ENCODE measurements at places on chromosomes 7 and 10.
A peak's percentile ranks its signal among the peaks of the same experiment; 100 is the strongest.

- DNase-seq, result no peak
Measured at GRCh38 chr10:75801121-75801520, 369.7 kb downstream of the LRMDA start.

- DNase-seq, result no peak
Measured at GRCh38 chr7:47066976-47067614, 514.8 kb downstream of the TNS3 start.

GRCh38 chr7:79610748-79611304 lies 157.4 kb upstream of the MAGI2 start:
- no peak for DNase-seq

DNA sequence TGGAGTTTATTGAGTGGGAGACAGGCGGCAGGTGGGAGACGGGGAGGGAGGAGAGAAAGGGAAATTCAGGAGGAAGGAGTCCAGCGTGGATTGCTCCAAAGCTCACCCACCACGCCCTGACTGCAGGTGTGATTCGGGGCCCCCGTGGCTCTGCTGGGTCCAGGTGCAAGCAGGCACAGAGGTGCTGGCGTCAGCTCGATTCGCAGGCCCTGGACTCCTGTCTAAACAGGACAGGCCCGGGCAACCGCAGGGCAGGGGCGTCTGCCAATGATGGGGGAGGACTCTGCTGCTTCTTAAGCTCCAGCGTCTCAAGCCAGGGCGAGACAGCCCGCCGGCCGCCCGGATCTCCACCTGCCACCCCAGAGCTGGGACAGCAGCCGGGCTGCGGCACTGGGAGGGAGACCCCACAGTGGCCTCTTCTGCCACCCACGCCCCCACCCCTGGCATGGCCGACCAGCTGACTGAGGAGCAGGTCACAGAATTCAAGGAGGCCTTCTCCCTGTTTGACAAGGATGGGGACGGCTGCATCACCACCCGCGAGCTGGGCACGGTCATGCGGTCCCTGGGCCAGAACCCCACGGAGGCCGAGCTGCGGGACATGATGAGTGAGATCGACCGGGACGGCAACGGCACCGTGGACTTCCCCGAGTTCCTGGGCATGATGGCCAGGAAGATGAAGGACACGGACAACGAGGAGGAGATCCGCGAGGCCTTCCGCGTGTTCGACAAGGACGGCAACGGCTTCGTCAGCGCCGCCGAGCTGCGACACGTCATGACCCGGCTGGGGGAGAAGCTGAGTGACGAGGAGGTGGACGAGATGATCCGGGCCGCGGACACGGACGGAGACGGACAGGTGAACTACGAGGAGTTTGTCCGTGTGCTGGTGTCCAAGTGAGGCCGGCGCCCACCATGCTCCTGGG lies at the start of gene CALML3:
Gene CALML3 (plus strand): TSS at position 321 of the 920 bp plus-strand sequence. CDS start 125 bp downstream, at position 446.
- no peak for DNase-seq

DNA sequence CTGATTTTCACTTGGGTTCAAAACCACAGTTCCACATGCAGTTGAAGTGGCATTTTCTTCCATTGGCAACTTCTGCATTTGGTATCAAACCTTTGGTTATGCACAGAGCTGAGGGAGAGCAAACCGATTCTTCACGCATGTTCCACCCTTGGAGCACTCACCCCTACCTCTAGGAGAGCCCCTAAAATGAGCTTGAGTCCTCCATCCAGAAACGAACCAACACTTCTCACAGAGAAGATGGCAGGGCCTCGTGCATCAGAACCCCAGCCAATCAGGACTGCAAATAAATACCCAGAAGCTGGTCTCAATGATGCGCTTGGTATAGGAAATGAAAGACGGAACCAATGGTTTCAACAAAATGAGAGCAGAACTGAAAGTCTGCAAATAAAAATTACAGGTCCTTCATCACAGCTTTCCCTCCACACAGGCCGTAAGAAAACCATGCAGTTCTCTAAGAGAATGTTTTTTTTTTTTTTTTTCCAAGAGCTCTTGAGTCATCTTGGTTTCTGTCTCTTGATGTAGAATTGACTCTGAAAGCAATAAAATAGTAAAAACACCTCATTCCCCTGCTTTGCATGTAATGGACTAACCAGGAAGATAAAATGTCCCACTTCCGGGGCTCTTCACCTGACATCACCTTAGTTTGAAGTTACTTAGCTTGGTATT lies 23.9 kb downstream of the KLF6 start:
- no peak for DNase-seq

- no peak for DNase-seq
Measured at GRCh38 chr10:76937181-76937600, 700.4 kb downstream of the KCNMA1 start.

GRCh38 chr7:47511699-47512370 lies 70.1 kb downstream of the TNS3 start:
- DNase-seq, result no peak

GRCh38 chr7:11319491-11320274 lies 346.0 kb downstream of the PHF14 start:
- no peak for DNase-seq

DNA sequence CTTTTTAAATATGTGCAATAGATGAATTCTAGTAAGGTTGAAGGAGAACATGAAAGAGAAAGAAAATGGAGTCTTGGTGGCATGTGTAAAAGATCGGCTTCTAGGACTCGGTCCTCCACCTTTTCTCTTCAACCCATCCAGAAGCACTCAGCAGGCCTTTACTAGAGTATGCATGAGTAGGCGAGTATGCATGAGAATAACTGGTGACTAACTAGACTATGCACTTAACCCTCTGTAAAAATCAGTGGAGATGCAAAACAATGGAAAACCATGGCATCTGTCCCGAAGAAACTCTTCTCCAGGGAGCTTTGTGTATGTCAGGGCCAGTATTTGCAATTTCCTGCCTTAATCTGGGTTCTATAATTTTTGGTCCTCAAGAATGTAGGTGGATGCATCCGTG lies 40.0 kb upstream of the GRB10 start:
- no peak for DNase-seq

- no peak for DNase-seq
Measured at GRCh38 chr7:16926861-16927260, 45.1 kb upstream of the AGR3 start.

- no peak for DNase-seq
Measured at GRCh38 chr10:55063811-55064210, 262.8 kb upstream of the PCDH15 start.

DNA sequence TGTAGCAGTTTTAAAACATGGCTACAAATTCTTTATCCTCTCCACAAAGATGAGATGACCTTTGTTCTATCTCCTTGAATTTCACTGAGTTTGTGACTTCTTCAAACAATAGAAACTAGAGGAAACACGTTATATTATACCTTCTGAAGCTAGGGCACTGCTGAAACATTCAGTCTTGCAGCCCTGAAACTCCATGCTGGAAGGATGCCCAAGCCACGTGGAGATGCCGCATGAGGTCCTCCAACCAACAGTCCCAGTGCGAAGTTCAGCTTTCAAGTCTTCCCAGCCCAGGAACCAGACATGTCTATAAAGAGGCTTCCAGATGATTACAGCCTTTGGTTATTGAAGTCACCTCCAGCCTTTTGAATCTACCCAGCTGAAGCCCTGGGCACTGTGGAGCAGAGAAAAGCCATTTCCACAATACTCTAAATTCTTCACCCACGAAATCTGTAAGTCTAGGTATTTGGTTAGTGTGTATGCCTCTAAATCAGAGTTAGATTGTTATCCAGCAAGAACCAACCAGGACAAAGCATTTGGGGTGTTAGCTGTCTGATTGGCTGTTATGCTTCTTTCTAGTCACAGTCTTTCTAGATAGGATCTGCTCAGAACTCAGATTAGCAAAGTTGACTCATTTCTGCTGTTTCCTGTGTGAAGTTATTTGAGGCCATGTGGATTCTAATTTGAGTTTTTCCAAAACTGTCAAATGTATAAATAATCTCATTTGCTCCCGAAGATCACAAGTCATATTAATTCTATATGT lies 186.5 kb upstream of the TMEM72 start:
- DNase-seq, result no peak

- DNase-seq, result no peak
Measured at GRCh38 chr7:2613098-2613930, 18.5 kb upstream of the TTYH3 start.

- DNase-seq, result no peak
Measured at GRCh38 chr10:38070501-38070900, 23.6 kb upstream of the ZNF37A start.

DNA sequence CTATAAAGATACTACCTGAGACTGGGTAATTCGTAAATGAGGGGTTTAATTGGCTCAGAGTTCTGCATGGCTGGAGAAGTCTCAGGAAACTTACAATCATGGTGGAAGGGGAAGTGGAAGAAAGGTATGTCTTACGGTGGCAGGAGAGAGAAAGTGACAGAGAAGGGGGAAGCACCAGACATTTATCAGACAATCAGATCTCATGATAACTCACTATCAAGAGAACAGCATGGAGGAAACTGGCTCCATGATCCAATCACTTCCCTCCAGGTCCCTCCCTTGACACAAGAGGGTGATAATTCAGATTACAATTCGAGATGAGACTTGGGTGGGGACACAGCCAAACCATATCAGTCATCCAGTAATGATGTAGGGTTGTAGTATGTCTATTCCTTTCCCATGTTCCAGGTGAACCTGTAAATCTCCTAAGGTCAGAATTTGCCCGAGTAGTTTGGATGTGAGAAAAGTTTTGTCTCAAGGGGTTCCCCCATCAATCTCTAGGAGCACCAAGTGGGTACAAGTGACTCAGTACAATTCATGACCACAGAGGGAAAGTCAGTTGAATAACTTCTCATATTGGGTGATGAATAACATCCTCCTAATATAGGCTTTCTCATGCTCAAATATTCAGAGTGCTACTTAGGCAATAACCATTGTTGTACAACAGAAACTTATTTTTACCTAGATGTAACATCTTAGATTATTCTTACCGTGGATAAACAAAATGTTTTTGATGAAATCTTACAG lies 39.7 kb upstream of the MTPN start:
- DNase-seq, result no peak

GRCh38 chr7:99035723-99036545 lies 108.0 kb downstream of the SMURF1 start:
- DNase-seq, result no peak

DNA sequence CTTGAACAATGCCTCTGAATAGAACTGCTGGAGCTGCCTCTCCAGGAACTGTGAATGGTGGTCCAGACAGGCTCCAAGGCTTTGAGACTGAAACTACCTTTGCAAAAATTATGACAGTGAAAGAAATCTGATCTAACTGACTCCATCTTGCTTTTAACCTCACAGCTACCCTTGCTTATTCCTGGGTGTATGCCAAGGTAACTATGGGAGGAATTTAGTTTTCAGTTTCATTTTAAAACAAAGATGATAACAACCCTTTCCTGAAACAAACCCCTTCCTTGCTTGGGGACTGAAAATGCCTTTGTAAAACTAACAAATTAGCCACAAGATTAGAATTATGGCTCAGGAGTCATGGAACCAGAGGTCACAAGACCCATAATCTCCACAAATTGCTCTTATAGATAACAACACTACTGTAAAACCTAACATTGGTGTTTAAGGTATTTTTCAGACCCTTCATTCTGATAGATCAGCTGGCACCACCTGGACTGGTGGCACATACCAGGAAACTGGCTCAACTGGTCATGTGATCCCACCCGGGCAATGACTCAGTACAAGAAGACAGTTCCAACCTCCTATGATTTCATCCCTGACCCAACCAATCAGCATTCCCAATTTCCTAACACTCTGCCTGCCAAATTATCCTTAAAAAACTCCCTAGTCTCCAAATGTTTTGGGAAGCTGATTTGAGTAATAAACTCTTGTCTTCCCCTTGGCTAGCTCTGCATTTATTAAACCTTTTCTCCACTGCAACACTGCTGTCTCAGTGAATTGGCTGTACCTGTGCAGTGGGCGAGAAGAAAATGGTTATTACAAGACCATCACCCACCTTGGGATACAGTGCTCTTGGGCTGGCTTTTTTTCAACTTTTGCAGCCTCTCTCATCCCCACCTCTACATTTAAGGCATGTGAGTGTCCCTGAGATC lies 608.1 kb downstream of the TYW1 start:
- DNase-seq, result no peak

DNA sequence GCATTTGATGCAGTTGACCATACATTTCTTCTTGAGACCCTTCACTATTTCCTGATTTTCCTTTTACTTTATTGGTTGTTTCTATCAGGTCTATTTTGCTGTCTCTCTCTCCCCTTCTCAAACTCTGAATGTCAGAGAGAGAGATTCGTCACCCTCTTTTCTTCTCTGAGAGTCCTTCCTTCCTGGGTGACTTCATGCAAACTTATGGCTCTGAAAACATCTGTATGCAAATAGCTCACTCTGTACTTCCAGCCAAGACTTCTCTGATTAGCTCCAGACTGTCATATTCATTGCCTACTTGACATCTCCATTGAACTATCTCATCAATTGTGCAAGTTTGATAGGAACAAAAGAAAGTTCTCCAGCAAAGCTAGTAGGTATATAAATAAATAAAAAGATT lies 191.7 kb upstream of the KLF6 start:
- DNase-seq, result no peak

GRCh38 chr10:26251925-26252324 lies 35.4 kb downstream of the GAD2 start:
- DNase-seq, result no peak

GRCh38 chr10:43980313-43980712 lies 331.6 kb upstream of the ZNF32 start:
- DNase-seq, result no peak

GRCh38 chr10:11715815-11716494 lies 26.2 kb upstream of the ECHDC3 start:
- DNase-seq, result no peak

DNA sequence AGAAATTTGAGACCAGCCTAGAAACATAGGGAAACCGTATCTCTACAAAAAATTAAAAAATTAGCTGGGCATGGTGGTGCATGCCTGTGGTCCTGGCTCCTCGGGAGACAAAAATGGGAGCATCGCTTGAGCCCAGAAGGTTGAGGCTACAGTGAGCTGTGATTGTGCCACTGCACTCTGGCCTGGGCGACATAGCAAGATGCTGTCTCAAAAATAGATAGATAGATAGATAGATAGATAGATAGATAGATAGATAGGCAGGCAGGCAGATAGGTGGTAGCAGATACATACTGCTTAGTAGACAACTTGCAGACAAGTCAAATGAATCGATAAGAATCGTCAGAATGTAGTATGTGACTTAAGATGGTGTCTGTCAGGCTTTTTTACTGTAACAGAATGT lies 106.9 kb downstream of the SND1 start:
- no peak for DNase-seq

DNA sequence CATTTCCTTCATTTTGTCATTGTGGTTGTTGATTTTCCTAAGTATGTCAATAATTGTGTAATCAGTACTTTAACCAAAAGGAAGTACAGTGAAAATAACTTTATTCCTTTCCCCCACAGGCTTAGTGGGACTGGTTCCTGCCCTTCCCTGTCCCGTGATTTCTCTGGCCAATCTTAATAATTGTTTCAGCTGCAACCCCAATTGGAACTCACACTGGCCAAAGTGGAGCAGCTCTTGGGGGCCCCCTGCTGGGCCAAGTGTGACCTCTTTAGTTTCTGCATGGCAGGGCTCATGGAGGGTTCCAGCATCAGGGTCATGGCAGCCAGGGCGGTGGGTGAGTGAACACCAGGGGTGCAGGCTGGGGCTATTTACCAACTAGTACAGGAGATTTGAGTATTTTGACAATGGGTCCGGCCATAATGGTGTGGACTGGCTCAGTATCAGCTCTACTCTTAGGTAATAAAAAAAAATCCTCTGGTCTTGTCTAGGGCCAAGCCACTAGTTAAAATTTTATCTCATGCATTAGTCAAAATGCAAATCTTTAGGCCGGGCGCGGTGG lies 31.7 kb downstream of the CYCS start:
- peak; percentile 81 for DNase-seq

GRCh38 chr7:1358376-1359050 lies 100.8 kb downstream of the MICALL2 start:
- DNase-seq, result no peak

Measured in NT2/D1 (cell line).